Aortic smooth muscle cell (primary cell): ENCODE measurements at places on chromosomes 3 and 15. TPM values are rescaled to one million over a fixed set of nuclear protein-coding genes. Genes with fewer than 3 reads are reported as not detected.

CSPG5 gene
- under 0.01 and 0.25 TPM in 2 replicates for total RNA-seq

LMAN1L gene
- total RNA-seq, result 0.13 and 0.25 TPM in 2 replicates

TBL1XR1 gene
- total RNA-seq, result 210 and 359 TPM in 2 replicates

ACKR2 gene
- total RNA-seq, result 0.06 and 0.26 TPM in 2 replicates

SAXO2 gene
- 0.66 and 0.75 TPM in 2 replicates for total RNA-seq

NANOGP8 gene
- total RNA-seq, result not detected in 2 replicates

SLC25A38 gene
- 15.7 and 16.4 TPM in 2 replicates for total RNA-seq

GPR149 gene
- not detected in 2 replicates for total RNA-seq

THRB gene
- total RNA-seq, result 2.8 and 4.5 TPM in 2 replicates

GOLGA6L9 gene
- total RNA-seq, result 0.92 and 1.1 TPM in 2 replicates

CP gene
- total RNA-seq, result 17.2 and 63.3 TPM in 2 replicates

CDCP1 gene
- 7.7 and 10.2 TPM in 2 replicates for total RNA-seq

ZNF445 gene
- 6.5 and 8.2 TPM in 2 replicates for total RNA-seq

TLR9 gene
- under 0.01 TPM in 1 of 2 replicates, not detected in the other for total RNA-seq

KBTBD8 gene
- 22.3 and 38.1 TPM in 2 replicates for total RNA-seq

UBAP1L gene
- 1.2 TPM in 2 replicates for total RNA-seq

CCR2 gene
- not detected in 2 replicates for total RNA-seq

MELTF gene
- total RNA-seq, result 1.7 and 5.2 TPM in 2 replicates

MKRN2OS gene
- not detected in 2 replicates for total RNA-seq

GOLGA8S gene
- total RNA-seq, result under 0.01 and 0.06 TPM in 2 replicates

DISP2 gene
- 0.13 and 0.25 TPM in 2 replicates for total RNA-seq

SENP7 gene
- total RNA-seq, result 13.5 and 19.6 TPM in 2 replicates

PLA2G4E gene
- not detected in 2 replicates for total RNA-seq

CCDC39 gene
- under 0.01 and 0.12 TPM in 2 replicates for total RNA-seq

AHSG gene
- total RNA-seq, result not detected in 2 replicates

CORO2B gene
- 4.8 and 5.5 TPM in 2 replicates for total RNA-seq

TMEM158 gene
- 5.4 and 13.2 TPM in 2 replicates for total RNA-seq

BNC1 gene
- total RNA-seq, result 0.06 and 0.13 TPM in 2 replicates

SLC28A2 gene
- total RNA-seq, result not detected in 2 replicates

SH3GL3 gene
- not detected in 2 replicates for total RNA-seq

AP3S2 gene
- total RNA-seq, result 59.3 and 63.9 TPM in 2 replicates

LARP6 gene
- 49.7 and 49.9 TPM in 2 replicates for total RNA-seq

VEPH1 gene
- total RNA-seq, result 43.6 and 62.6 TPM in 2 replicates

PIERCE2 gene
- total RNA-seq, result 2.4 TPM in 2 replicates

ZNF774 gene
- total RNA-seq, result 1.8 and 2.8 TPM in 2 replicates

GCSAM gene
- not detected in 2 replicates for total RNA-seq

GOLGA6L4 gene
- total RNA-seq, result 0.92 and 1.4 TPM in 2 replicates

DPP8 gene
- total RNA-seq, result 46.3 and 54.7 TPM in 2 replicates

CHRD gene
- total RNA-seq, result 1.7 and 2.4 TPM in 2 replicates

SPRED1 gene
- 64.2 and 71.7 TPM in 2 replicates for total RNA-seq

CDHR4 gene
- 0.06 TPM in 1 of 2 replicates, not detected in the other for total RNA-seq

SMCO1 gene
- not detected in 2 replicates for total RNA-seq

XCR1 gene
- not detected in 2 replicates for total RNA-seq

GOLGA6B gene
- not detected in 2 replicates for total RNA-seq

GOLGA8O gene
- 1.6 and 3.2 TPM in 2 replicates for total RNA-seq

RETNLB gene
- not detected in 2 replicates for total RNA-seq

PLIN1 gene
- 0.12 and 0.26 TPM in 2 replicates for total RNA-seq

TRIM59 gene
- 20.3 and 25.3 TPM in 2 replicates for total RNA-seq

GCHFR gene
- 2.4 and 3.2 TPM in 2 replicates for total RNA-seq

CEP97 gene
- 14.9 and 16.2 TPM in 2 replicates for total RNA-seq

PDZRN3 gene
- 53.7 and 59.6 TPM in 2 replicates for total RNA-seq

MGLL gene
- 6.6 and 18.4 TPM in 2 replicates for total RNA-seq

LRRN1 gene
- 0.06 TPM in 1 of 2 replicates, not detected in the other for total RNA-seq

CHRM5 gene
- total RNA-seq, result under 0.01 TPM in 1 of 2 replicates, not detected in the other

ZNF35 gene
- total RNA-seq, result 10.4 and 10.7 TPM in 2 replicates
